NCI-H1694 (cell line): ENCODE measurements at places on chromosomes 12 and 14.

DNA sequence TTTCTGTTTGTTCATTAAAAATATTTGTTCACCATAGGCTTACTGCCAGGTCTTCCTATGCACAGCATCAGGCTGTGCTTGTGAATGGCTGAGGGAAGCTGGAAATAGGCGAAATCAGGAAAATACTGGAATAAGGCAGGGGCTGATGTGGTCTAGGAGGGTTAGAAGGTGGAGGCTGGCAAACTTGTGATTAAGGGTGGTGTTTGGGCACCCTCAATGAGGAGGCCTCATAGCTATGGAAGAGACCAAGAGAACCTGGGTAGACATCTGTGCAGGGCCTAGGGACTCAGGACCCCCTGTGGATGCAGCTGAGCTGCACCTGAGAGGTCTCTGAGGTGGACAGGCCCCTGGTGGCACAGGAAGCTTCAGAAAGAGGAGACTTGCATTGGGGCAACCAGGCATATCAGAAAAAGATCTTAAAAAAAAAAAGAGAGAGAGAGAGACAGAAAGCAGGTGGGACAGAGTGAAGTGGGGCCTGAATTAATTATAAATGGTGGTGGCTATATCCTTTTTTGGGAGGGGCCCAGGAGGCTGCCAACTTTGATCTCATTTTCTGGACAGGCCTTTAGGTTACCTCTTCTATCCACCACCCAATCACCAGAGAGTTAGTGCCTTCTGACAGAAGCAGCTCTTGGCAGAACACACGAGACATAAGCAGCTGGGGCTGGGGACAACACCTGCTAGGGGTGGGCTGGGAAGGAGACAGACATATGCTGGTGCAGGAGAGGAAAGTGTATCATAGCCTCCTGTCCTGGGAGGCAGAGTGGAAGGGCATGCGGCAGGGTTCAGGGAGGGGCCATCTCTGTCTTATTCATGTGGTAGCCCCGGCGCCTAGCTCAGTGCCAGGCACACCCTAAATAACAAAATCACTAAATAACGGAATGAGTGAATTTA is 46.7 kb upstream of the ATP23 start:
- peak; percentile 92 for DNase-seq

DNA sequence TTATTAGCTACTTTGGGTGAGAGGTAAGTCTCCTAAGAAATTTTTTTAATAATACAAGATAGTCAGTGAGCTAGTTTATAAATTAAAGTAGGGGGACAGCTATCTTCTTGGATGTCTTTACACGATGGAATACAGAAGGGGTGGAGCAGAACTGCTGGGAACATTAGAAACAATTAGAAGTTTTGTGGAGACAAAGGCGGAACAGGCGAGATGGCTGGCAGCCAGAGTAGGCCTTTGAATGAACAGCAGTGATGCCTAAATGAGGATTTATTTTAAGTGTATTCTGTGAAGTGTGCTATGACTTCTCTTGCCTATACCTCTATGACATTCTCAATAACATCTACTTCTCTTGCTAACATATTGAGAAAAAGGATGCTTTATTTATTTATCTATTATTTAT is 1345.3 kb upstream of the SEL1L start:
- DNase-seq = no peak

- no peak for DNase-seq
Measured at GRCh38 chr12:53048780-53049401, 974 bp upstream of the TNS2 start.

DNA sequence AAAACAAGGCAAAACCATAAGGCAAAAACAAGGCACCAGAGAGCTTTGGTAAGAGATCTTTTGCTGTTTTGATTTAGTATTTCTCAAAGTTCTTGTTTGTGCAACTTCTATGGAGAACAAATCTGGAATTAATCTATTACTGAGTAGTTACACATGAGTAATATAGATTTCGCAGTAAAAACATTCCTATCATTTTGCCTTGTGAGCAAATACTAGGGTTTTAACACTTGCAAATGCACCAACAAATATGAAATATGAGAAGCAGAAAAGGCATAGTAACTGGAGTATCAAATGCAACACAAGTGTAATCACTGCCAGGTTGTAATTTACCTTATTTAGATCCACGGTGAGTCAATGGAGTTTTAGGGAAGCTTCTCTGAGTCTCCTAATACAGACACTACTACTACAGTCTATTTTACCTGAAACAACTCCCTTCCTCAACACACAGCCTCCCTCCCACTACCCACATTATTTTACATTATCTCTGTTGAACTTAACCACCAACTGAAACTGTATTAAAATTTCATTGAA is 324.1 kb downstream of the FLRT2 start:
- DNase-seq = no peak

- DNase-seq = no peak
Measured at GRCh38 chr12:43292699-43293098, 259.3 kb downstream of the ADAMTS20 start.

DNA sequence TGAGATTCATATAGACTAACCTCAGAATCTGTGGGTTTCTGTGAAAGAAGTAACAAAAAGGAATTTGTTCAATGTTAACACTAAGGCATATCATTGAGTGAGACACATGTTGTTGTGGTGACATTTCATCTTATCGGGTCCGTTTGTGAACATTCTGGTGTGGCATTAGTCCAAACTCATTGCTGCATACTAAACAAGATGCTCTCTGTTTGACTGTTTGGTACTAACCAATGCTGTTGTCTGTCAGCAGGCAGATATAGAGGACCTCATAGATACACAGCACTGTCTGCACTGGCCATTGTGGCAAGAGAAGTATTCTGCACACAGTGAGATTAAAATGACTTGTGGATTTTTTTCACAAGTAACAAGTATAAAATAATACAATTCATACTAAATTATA is 41.2 kb downstream of the SLC25A21 start:
- DNase-seq = peak; percentile 1

DNA sequence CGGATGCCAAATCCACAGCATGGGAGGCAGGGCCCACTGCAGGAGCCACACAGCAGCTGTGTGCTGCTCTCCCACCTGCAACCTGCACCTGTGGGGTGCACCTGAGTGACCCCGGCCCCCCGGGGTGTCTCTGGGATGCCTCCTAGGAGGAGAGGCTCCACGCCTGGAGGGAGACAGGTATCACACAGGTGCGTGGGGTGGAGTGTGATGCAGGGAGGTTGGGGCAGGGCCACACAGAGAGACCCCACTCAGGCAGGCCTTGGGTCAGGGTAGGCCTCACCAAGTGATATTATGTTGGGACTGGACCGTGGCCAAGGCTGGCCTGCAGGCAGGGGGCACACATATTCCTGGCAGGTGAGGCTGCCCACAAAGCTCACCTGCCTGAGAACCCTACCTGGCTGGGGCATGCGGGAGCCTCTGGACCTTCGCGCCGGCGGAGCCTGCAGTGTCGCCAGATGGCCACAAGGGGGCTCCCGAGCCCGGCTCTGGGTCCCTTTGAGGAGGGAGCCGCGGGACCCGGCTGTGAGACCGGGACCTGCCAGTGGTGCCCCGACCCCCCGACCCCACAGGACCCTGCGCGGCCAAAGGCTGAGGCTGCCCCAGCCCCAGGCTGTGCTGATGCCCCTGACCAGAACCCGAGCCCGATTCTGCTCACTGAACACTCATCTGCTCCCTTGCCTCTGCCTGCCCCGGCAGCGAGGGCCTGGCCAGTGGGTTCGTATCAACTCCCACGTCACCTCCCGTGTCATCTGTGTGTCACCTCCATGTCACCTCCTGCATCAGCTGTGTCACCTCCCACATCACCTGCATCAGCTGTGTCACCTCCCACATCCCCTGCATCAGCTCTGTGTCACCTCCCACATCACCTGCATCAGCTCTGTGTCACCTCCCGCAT is 11.4 kb downstream of the TMEM121 start:
- peak; percentile 58 for DNase-seq

DNA sequence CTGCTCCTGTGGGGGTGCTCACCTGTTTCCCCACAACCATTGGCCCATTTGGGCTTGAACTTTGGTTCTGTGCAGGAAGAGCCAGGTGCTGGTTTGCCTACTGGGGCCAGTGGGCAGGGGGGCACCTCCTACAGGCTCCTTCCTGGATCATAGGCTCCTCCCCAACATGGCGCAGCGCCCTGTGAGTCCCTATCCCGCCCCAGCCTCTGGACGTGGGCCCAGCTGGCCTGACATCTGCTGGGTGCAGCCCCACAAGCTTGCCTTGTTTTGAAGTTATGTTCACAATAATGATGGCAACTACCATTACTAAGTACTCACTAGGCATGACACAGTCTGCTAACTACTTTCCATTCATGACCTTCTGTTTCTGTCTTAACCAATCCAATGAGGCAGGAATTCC is 147.8 kb downstream of the RBM19 start:
- DNase-seq = peak; percentile 90

GRCh38 chr12:104532636-104533035 is 75.9 kb downstream of the CHST11 start:
- DNase-seq = no peak

- peak; percentile 25 for DNase-seq
Measured at GRCh38 chr14:99541677-99542470, 60.7 kb downstream of the CCNK start.

- DNase-seq = no peak
Measured at GRCh38 chr14:99073431-99073830, 198.6 kb downstream of the BCL11B start.

DNA sequence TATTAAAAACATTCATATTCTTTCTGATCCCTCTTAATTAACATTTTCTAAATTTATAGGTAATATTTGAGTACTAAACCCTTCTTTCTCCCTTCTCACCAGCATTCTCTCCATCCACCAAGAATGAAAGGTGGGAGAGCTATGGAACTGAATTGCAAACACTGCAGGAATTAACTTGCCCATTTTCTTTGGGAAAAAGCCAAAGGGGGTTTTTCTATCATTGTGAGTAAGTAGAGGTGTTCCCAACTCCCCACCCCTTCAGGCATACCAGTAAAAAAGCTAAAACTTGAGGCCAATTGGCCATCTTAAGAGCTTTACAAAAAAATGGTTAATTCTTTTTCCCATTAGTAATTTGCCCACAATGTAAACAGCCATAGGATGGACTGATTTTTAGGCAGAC is 23.7 kb downstream of the PCNX1 start:
- no peak for DNase-seq

DNA sequence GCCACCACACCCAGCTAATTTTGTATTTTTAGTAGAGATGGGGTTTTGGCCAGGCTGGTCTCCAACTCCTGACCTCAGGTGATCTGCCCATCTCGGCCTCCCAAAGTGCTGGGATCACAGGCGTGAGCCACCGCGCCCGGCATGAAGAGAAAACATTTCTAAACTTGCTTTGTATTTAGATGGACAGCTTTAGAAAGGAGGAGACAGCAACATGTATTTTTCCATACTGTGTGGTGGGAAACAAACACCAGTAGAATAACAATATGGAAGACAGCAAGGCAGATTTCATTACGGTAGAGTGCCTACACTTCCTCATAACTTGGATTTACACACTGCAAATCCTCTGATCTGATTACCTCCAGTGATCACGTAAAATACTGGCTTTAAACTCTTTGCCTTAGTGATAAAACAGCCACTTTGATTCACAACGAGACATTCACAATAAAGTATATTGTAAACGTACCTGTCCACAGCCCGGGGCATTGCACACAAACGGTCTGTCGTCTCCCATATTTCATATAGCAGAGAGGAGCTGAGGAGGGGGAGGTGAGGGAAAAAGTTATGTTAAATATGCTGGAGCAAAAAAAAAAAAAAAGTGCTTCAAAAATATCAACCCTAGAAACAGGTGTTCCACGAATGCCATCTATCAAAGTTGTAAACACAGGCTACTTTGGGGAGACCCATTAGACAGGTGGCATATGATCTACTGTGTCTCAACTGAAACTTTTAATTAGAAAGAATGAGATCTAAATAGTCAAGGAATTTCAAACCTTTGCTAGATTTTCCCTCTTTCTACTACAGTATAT is 25.5 kb downstream of the ATF7 start:
- DNase-seq = no peak

DNA sequence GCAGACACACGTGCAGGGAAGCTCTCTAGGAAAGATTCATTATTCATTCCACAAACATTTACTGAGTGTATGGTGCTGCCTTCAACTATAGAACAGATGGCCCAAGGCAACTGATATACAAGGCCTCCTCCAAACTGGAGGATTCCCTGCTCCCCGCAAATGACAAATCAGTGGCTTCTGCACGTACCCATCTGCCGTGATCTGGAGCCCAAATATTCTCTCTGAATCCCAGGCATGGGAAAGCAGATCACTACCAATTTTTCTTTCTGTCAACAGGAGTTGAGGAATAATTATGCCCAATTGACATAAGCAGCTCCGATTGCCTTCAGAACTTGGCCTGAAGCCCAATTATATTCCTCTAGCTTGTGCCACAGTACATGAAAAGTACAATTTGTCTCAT is 174.2 kb upstream of the CCDC196 start:
- peak; percentile 74 for DNase-seq

GRCh38 chr12:22160396-22161003 is 114.5 kb downstream of the CMAS start:
- no peak for DNase-seq

DNA sequence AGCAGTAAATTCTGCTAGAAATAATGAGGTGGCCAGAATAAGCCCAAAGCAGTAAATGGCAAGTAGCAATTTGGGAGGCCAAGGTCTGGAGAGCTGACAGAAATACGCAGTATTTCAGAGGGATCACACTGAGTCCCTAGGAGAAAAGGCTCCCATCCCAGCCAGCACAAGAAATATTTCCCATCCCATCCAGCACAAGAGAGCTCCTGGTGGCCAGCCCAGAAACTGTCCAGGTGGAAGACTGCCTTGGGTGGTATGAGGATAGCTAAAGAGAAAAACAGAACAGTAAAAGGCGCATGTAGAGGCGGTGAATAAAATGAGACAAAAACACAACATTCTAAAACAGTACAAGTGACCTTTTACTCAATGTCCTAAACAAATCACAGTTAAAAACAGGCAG is 120.7 kb downstream of the HECTD4 start:
- DNase-seq = no peak

- no peak for DNase-seq
Measured at GRCh38 chr12:101368016-101368415, 39.6 kb downstream of the ARL1 start.

GRCh38 chr12:55972042-55972441 is 1.8 kb upstream of the RAB5B start:
- no peak for DNase-seq
